ENCODE measurements at places on chromosomes 4 and X.

DNA sequence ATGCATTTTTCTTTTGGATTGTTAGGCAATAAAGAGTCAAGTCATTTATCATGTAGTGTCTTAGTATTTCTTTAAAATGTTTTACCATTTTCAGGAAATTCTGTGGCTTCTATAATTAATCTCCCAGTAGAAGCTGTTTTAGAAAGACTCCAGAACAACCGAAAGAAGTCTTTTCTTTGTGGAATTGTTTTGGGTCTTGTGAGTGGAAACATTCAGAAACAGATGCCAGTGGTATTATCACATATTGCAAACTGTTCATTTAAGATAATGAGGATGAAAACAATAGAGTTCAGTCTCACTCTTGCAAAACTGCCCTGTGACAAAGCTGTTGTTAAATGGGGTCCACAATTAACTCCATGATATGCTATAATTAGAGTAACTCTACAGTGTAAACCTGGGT, 211.2 kb upstream of the KIT start:
- no peak for DNase-seq

- no peak for DNase-seq
Observed at GRCh38 chrX:43493756-43494155, 162.3 kb upstream of the MAOA start.

DNA sequence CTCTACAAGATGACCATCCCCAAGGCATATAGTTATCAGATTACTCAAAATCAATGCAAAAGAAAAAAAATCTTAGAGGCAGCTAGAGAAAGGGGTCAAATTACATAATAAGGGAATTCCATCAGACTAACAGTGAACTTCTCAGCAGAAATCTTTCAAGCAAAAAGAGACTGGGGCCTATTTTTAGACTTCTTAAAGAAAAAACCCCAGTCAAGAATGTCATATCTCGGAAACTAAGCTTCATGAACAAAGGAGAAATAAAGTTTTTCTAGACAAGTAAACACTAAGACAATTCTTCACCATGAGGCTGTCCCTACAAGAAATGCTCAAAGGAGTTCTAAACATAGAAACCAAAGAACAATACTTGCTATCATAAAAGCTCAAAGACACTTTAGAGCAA, 51.7 kb downstream of the RAB28 start:
- DNase-seq, result no peak

- DNase-seq, result no peak
Observed at GRCh38 chr4:166846939-166847338, 387.4 kb downstream of the SPOCK3 start.

GRCh38 chr4:25773358-25773757, 89.4 kb downstream of the SEL1L3 start:
- no peak for DNase-seq

DNA sequence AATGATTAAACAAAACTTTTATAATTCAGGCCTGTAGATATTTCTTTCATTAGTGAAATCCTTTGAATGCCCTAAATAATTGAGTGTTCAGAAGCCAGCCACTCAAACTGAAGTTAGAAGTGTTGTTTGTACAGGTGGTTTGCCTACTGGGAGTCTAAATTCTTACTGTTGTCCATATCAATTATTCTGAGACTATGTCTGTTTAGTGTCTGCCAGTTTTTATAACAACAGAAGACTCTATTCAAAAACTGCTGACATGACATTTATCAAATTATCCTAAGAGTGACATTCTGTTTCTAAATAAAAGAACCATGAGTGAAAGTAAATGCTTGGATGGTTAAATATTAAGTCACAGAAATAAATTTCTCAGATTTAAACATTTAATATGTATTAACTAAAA, 375.1 kb downstream of the FAT4 start:
- no peak for DNase-seq

- peak; percentile 39 for DNase-seq
Observed at GRCh38 chrX:20547611-20548051, 280.9 kb upstream of the RPS6KA3 start.

GRCh38 chr4:112379306-112379705, 82.1 kb downstream of the ALPK1 start:
- DNase-seq, result no peak
